ENCODE measurements at places on chromosomes 13 and 19. TPM values are rescaled to one million over a fixed set of nuclear protein-coding genes. Genes with fewer than 3 reads are reported as not detected.
A peak's percentile ranks its signal among the peaks of the same experiment; 100 is the strongest.

- DNase-seq = no peak
Measured at GRCh38 chr19:35722897-35723296, 5.1 kb downstream of the KMT2B start.

GRCh38 chr19:42153672-42154433 is 21.6 kb upstream of the POU2F2 start:
- no peak for DNase-seq

DNA sequence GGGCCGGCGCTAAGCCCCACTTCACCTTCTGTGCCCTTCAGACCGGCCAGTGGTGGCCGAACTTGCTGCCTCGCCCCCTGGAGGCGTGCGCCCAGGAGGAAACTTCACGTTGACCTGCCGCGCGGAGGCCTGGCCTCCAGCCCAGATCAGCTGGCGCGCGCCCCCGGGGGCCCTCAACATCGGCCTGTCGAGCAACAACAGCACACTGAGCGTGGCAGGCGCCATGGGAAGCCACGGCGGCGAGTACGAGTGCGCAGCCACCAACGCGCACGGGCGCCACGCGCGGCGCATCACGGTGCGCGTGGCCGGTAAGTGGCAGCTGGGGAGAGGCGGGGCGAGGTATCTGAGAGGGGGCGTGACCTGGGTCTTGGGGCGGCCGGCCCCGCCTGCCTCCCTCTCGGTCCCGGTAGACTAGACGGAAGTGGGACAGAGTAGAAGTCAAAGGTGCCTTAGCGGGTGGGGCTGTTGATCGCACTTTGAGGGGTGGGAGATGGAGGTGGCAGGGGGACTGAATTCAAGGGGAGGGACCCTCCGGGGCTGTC is 5.6 kb downstream of the ICAM5 start:
- DNase-seq = no peak

GRCh38 chr13:50015258-50015657 is at the start of gene KCNRG:
Gene KCNRG, plus strand, starts transcription at chr13:50015444. Its CDS starts 50 bp downstream, at chr13:50015494.
- DNase-seq = no peak

DNA sequence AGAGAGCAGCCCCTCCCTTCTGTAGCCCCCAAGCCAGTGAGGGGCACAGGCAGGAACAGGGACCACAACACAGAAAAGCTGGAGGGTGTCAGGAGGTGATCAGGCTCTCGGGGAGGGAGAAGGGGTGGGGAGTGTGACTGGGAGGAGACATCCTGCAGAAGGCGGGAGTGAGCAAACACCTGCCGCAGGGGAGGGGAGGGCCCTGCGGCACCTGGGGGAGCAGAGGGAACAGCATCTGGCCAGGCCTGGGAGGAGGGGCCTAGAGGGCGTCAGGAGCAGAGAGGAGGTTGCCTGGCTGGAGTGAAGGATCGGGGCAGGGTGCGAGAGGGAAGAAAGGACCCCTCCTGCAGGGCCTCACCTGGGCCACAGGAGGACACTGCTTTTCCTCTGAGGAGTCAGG is 4.2 kb downstream of the KLK3 start:
- no peak for DNase-seq

GRCh38 chr13:46179491-46179908 is 2.5 kb downstream of the LCP1 start:
- DNase-seq = no peak

DNA sequence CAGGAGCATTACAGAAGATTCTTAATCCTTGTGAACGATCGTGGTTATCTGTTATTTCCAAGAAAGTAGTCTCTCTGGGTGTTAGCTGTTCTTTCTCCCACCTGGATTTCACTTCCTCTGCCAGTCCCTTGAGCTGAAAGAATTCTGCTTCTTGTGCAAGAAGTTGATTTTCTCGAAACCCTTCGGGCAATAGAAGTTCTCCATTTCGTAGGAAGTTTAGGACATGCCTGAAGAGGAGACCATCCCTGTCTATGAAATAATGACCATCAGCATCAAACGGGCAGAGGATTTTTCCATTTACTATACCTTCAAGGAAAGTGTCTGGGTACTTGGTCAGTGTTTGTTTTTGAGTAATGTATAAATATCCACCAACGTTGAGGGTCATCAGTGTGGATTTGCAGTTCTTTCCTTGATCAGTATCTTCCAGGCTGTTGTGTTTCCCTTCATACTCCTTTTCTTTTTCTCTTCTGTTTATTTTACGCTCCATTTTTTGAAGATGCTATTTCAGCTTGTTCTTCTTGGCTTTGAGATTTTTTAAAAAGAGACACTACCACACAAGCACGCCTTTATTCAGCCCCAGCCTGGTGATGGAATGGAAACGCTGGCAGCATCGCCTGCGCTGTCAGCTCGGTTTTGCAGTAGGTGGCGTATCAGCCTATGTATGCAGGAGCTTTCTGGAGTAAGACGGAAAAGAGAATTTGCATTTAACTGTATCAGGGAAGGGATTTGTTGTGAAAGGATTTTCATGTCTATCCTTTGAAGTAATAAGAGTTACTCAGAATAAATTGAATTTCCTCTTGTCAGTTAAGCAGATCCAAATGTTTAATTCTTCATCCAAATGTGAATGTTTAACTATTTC is 6.5 kb downstream of the KCTD4 start:
- no peak for DNase-seq

GRCh38 chr19:1592024-1592754 is 476 bp downstream of the MBD3 start:
- DNase-seq = peak; percentile 81

DNA sequence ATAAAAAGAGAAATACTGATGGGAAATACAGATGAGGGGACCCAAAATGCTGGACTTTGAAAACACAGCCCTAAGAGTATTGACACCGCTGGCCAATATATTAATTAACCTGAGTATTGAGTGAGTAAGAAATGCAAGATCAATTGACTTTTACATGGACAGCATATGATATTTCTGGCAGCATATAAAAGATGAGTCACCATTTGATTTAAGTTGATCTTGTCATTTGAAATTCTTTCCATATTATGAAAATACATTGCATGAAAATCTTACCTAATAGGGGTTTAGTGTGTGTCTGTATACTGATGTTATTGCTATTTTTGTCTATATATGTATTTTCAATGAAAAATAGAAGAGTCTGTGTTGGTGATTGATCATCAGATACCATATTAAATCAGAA is 619.6 kb downstream of the KCTD12 start:
- no peak for DNase-seq

DNA sequence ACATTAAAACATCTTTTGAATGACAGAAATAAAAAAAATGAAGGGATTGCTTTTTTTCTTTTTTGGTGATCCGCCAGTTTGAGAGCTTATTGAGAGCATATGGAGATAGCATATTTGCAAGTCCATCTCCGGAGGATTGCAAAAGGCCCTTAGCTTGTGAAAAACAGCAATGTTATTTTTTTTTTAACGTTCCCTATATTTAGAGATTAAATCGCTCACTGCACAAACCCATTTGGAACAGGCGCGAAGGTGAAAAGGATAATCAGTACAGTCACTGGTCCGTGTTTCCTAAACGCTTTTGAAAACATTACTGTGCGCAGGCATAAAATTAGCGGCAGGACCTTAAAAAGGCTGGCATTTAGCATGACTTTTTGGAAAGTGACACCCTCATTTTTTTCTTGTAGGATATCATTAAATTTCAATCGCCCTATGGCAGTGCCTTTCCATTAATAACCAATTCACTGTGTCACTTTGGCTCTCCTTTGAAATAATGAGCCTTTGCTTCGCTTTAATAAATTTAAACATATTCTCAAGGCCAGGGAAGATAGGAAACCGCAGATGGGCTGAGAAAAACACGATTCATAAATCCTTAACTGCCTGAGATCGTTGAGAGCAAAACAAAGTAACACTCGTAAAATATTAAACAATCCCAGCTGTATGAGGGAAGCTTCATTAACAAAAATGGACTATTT is 342.2 kb downstream of the DACH1 start:
- no peak for DNase-seq

- DNase-seq = no peak
Measured at GRCh38 chr19:45451131-45451849, 16.5 kb upstream of the FOSB start.

GRCh38 chr13:75308222-75308621 is 173.7 kb downstream of the TBC1D4 start:
- DNase-seq = no peak

DNA sequence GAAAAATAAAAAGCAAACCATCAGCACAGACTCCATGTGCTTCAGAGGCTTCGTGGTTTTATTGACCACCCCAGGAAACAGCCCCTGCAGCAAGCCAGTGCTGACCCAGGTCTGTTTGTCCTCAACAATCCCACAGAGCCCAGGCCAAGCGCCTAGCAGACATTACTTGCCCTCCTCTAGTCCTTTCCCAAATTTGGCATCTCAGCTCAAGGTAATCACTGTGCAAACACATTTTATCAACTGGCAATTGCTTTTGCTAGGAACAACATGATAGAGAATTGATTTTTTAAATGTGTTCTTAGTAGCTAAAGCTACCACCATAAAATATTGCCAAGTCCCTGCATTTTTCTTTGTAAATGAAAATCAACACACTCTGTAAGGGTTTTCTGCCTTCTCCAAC is 121.8 kb downstream of the STOML3 start:
- DNase-seq = no peak

- DNase-seq = no peak
Measured at GRCh38 chr19:21677696-21678418, 89.5 kb downstream of the ZNF100 start.

DNA sequence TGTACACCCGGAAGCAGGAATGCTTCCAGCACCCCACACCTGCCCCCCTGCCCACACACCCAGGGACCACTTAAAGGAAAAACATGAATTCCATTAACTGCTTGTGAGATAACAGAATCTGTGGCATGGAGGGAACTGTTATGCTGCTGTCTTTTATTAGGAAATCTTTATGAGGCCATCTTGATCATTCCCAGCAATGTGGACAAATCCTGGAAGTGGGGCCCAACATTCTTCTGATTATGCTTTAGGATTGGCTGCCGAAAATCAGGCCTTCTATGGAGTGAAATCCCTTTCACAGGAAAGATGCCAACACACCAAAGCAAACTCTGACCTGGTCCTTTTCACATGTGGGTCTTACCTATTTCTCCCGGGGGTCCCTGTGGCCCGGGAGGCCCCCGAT is 114.5 kb downstream of the COL4A1 start:
- DNase-seq = no peak

DNA sequence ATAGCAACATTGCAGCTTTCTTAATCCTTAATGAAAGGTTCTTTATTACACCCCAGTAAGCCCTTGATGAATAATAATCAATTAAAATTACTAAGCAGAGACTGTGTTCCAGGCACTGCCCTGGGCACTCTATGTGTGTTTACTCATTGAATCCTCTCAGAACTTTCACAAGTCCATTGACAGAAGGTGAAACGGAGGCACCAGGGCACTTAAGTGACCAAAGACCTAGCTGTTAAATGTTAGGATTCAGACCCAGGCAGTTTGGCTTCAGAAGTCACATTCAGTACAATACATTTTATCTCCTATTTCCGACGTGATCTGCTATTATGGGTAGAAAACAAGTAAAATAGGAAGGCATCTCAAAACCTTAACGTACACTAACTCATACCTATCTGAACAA is 2.7 kb downstream of the GPR183 start:
- DNase-seq = no peak

- DNase-seq = no peak
Measured at GRCh38 chr19:11324748-11325389, 14.6 kb downstream of the RAB3D start.

DNA sequence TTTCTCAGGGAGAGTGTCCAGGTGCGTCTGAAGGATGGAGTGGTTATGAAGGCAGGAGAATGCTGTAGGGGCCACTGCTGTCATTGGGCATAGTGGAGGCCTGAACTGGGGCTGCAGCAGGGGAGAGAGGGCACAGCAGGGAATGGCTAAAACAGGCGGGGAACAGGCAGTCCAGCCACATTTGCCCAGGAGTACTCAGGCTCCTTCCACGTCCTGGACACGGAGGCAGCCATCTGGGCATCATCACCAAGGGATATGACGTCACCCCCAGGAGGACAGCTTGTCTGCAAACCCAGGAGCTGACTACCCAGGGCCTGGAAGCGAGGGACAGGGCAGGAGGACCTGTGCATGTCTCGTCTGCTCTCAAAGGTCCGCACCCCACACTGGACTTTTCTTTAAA is 22.2 kb downstream of the VSTM2B start:
- DNase-seq = no peak

- no peak for DNase-seq
Measured at GRCh38 chr13:49782784-49783183, 9.7 kb downstream of the KPNA3 start.

Gene FFAR3
- total RNA-seq = 0.33 TPM

Gene CDC42EP5
- 40.6 TPM for total RNA-seq

Gene DZIP1
- 10.2 TPM for total RNA-seq

Gene JSRP1
- total RNA-seq = 1.0 TPM

Gene WDR18
- 69.2 TPM for total RNA-seq

Gene CEACAM16
- not detected for total RNA-seq

Gene FUT1
- 3.1 TPM for total RNA-seq

Gene HS6ST3
- total RNA-seq = 1.3 TPM

Gene OLFM4
- 0.32 TPM for total RNA-seq

Gene ZNF816
- 15.1 TPM for total RNA-seq

Gene ZNF724
- total RNA-seq = 2.0 TPM
